ENCODE measurements at places on chromosomes 5 and 9.

- no peak for DNase-seq
Measured at GRCh38 chr9:92971121-92971520, 23.8 kb downstream of the FGD3 start.

DNA sequence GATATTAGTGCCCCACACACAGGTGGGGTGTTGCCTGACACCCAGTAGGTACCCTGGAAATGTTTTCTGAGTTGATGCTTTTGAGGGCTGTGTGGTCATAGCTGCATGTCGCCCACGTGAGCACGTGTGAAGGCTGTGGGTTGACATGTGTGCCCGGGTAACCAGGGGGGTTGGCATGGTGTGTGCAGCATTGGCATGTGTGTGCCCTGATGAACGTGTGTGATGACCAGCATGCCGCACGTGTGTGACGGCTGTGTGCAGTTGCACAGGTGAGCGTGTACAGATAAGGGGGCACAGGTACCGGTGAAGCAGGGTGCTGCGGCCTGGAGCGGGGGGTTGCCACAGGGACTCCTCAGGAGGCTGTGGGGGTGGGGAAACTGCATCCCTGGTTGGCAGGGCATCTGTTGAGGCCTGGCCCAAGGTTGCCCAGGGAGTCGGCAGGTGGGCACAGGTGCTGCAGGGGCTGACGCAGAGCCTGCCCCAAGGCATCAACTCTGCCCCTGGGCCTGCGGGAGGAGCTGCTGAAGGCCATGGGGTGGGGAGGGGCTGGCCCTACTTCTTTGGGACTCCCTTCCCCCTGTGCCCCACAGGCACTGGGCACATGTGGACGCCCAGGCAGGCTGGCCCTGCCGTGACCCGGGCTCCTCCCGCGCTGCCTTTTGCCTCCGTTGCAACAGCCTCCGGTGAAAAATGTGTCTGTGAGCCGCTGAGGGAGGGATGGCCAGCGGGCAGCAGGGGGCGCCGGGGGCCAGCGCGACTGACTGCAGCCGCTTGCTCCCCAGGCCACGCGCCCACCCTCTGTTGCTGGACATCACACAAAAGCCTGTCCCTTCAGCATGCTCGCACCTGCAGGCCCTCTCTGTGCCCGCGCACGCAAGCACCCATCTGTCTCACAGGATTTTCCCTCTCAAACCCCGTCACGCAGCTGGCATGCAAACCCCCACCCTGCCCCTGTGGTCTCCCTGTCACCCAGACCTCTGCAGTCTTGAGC lies 2.2 kb downstream of the UNC5A start:
- DNase-seq = no peak

- DNase-seq = no peak
Measured at GRCh38 chr5:154201108-154201769, 10.7 kb downstream of the GALNT10 start.

- DNase-seq = no peak
Measured at GRCh38 chr5:142772446-142773293, 2.5 kb downstream of the ARHGAP26 start.

DNA sequence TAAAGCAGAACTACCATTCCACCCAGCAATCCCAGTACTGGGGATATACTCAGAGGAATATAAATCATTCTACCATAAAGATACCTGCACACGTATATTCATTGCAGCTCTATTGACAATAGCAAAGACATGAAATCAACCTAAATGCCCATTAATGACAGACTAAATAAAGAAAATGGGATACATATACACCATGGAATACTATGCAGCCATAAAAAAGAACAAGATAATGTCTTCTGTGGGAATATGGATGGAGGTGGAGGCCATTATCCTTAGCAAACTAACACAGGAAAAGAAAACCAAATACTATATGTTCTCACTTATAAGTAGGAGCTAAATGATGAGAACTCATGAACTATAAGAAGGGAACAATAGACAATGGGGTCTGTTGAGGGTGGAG lies 12.5 kb downstream of the HAPLN1 start:
- DNase-seq = no peak

DNA sequence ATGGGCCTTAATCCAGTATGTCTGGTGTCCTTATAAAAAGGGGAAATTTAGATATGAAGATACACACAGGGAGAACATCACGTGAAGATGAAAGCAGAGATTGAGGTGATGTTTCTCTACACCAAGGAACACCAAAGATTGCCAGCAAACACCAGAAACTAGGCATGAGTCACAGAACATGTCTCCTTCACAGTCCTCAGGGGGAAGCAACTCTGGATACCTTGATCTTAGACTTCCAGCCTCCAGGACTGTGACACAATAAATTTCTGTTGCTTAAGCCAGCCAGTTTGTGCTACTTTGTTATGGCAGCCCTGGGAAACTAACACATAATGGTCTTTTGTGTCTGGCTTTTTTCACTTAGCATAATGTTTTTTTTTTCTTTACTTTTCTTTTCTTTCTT lies 41.2 kb upstream of the STRBP start:
- DNase-seq = no peak

GRCh38 chr9:95644377-95644776 lies 127.6 kb upstream of the PTCH1 start:
- peak; percentile 63 for DNase-seq

DNA sequence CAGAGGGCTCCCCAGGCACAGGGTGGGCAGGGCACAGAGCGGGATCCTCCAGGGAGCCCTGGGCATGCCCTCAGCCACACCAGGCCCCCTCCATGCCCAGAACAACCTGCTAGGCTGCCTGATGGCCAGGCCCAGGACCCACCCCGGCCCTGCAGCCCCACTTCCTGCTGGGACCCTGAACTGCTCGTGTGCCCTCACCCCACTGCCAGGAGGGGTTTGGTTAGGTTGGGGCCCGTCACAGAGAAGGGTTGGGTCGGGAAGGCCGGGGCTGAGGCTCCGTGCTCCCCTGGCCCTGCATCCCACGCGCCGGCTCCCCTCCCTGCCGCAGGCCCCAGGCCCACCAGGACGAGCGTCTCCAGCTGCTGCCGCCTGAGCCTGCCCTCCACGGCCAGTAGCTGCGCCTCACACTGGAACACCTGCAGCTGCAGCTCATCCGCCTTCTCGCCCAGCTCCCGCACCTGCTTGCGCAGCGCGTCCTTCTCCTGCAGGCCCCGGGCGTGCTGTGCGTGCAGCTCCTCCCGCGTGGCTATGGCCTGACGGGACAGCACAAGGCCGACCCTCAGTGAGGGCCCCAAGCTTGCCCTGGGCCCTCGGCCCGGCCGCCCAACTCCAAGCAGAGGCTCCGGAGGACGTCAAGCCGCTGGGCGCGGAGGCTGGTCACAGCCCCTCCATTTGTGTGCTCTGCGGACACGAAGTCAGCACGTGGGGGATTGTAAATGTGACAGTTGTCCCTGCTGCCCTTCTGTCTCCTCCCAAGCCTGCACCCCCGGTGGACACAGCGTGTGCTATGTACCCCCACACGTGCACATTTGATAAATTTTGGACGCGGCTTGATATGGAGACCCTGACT lies 4.0 kb upstream of the DNLZ start:
- no peak for DNase-seq

DNA sequence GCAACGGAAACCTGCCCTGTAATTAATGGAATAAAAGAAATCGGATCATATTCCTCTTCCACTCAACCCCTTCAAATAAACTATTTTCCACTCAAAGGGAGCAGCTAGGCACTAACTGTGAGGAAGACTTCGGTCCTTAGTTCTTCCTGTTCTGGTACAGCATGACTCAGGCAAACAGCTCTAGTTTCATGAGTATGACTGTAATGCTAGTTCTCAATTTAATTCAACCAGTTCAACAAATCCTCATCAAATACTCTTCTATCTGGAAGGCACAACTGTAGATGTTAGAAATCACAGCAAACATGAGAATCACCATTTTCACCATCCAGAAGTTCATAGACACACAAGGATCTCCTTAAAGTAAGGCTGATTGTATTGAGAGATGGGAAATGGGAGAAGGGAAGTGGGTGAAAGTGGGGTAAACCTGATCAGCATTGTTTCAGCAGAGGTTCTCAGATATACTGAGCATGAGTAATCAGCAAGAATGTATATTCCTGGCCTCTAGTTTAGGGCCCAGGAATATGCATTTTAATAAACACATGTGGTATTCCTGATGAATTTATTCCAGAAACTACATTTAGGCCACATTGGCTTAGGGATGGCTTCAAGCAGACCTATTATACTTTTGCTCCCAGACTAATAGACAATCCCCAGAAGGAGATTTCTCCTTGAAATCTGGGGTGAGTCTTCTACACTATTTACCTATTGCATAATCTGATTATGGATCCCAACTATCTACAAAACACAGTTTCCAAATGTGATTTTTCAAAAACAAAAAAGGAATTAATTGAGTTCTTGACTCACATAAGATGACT lies 141.1 kb upstream of the SLC12A2 start:
- no peak for DNase-seq

DNA sequence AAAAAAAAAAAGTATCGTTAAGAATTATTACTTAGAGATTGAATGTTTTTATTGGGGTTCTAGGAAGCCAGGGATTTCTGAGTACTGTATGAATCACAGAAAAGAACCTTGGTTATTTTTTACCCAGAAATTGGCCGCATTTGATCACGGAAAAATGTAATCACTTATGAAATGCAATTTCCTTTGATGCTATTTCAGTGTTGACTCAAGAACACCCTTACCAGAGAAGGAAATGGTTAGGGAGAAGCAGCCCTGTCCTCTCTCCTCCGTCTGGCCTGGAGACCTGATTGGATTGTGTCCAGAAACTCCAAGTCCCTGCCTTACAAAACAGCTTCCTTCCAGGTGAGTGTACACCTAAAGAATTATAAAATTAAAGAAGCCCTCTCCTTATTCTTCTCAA lies 116.7 kb downstream of the MED10 start:
- DNase-seq = no peak

DNA sequence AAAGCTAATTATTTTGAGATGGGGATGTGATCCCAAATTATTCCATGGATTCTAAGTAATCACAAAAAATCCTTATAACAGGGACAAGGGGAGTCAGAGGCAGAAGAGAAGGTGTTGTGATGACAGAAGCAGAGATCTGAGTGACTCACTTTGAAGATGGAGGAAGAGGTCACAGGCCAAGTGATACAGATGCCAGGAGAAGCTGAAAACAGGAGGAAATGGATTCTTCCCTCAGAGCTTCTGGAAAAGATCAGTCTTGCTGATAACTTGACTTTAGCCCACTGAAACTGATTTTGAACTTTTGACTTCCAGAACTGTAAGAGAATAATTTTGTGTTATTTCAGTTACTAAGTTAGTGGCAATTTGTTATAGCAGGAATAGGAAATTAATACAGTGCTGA lies 105.3 kb downstream of the GCNT1 start:
- no peak for DNase-seq

GRCh38 chr5:27062451-27062850 lies 24.1 kb upstream of the CDH9 start:
- no peak for DNase-seq

GRCh38 chr5:32074401-32074800 lies 99.7 kb downstream of the GOLPH3 start:
- no peak for DNase-seq

- DNase-seq = no peak
Measured at GRCh38 chr5:73950441-73950873, 324.5 kb downstream of the ARHGEF28 start.

- no peak for DNase-seq
Measured at GRCh38 chr9:70165006-70165602, 93.7 kb upstream of the SMC5 start.

DNA sequence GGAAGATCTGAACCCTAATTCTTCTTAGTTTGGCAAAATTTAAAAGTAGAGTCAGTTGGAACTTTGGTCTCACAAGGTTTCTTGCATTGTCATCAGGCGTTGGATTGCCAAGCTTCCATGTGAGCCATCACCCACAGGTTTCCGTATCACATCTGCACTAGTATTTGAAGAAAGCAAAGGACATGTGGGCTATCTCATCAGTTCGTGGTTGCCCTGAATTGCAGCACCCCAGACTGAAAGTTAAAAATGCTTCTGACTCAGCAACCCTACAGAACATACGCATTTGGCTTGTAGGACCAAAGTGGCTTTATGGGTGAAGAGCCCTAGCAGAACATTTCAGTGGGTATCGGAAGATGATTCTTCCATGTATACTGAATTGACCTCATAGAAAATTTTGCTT lies 358.0 kb downstream of the ENC1 start:
- no peak for DNase-seq

- DNase-seq = no peak
Measured at GRCh38 chr9:2012347-2012746, 2.8 kb upstream of the SMARCA2 start.

DNA sequence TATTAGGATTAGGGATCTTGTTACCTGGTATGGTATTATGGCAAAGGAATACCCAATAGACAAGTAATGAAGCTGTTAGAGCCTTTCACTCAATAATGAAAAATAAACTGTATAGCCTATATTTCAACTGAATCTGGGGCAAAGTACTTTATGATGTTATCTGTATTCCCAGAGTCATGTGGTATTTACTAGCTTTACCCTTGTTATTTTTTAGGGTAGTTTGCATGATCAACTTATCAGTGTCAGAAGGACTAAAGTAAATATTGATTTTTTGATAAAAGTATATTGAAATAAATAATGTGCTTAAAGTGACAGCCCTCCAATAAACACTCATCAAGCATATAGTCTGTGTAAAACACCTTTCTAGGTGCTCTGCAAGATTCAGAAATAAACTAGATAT lies 64.6 kb downstream of the MAN2A1 start:
- DNase-seq = no peak

- DNase-seq = no peak
Measured at GRCh38 chr9:119905724-119906123, 536.5 kb upstream of the BRINP1 start.

GRCh38 chr9:94899464-94900221 lies 173.1 kb downstream of the AOPEP start:
- no peak for DNase-seq

- DNase-seq = no peak
Measured at GRCh38 chr9:70218767-70219166, 40.0 kb upstream of the SMC5 start.

DNA sequence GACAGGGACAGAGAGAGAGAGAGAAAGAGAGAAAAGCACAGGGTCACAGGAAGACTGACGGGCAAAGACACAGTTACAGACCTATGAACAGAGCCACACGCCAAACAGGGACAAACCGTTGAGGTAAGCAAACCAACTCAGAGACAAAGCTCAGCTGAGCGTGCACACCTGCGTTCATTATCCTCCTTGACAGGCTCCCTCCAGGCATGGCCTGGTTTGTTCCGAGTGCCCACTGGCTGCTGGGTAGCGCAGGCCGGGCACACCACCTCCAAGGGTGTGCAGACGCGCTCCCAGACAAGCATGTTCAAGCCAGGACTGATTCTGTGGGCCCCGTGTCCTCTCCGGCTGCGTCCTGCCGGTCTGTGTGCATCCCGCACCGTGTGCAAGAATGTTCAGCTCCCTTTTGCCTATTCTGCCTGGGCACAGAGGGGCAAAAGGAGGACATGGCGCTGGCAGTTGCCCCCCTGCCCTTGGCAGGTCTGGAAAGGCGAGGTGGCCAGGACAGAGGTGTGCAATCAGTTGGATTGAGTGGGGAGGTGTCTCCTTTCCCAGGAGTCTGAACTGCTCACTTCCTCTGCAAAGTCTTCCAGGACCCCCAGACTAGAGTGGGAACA lies 467 bp upstream of the SMIM32 start:
- DNase-seq = no peak

DNA sequence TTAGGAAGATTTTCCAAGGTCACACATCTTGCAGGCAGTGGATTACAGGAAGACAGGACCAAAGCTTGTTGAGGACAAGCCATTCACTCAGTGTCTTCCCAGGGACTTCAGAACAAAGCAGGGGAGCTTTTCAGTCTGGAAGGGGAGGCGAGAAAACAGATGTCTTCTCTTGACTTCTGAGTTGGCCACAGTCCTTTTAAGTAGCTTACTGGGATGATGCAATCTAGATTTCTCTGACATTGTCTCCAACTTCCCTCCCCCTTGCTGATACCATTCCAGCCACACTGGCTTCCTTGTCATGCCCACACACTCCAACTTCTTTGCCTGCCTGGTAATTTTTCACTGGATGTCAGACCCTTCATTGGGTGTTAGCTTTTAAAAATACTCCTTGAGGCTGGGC lies 174.2 kb upstream of the TBC1D2 start:
- no peak for DNase-seq
